Bronchial epithelial cell (primary cell): ENCODE measurements at places on chromosomes 3 and 15.

- no peak for DNase-seq
Measured at GRCh38 chr3:33971055-33971454, 172.6 kb downstream of the PDCD6IP start.

- DNase-seq, result no peak
Measured at GRCh38 chr15:92653836-92654539, 1.6 kb downstream of the FAM174B start.

DNA sequence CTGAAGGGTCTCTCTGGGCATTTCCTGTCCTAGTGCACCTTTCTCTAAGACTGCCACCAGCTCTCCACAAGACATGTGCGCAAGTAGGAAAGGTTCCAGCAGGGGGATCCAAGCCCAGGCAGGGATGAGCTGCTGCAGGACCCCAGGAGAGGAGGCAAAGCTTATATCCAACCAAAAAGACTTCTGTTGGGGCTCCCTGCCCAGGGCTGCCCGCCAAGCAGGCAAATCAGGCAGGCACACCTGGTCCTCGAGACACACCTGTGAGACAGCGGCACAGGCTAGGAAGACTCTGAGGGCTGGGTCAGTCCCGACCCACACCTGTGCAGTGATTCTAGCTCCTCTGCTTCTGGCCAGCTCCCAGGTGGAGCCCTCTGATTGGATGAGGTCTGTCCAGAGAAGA lies 80.6 kb downstream of the MYLK start:
- no peak for DNase-seq

DNA sequence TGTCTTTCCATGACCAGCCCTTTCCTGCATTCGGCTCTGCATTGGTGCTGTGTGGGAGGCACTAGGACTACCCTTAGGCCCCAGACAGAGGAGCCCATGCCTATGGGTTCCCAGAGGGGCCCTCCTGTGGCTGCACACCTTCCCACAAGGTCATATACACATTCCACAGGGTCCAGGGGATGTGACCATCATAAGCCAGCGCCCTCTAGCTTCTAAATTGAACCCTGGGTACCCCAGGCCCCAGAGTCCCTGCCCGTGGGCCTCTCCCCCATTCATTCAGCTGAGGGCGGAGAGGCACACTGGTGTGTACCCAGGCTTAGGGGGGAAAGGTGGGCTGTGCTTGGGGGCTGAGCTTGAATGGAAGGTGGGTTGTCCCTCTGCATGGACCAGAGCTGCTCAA lies 10.2 kb upstream of the SLC6A6 start:
- DNase-seq, result no peak

DNA sequence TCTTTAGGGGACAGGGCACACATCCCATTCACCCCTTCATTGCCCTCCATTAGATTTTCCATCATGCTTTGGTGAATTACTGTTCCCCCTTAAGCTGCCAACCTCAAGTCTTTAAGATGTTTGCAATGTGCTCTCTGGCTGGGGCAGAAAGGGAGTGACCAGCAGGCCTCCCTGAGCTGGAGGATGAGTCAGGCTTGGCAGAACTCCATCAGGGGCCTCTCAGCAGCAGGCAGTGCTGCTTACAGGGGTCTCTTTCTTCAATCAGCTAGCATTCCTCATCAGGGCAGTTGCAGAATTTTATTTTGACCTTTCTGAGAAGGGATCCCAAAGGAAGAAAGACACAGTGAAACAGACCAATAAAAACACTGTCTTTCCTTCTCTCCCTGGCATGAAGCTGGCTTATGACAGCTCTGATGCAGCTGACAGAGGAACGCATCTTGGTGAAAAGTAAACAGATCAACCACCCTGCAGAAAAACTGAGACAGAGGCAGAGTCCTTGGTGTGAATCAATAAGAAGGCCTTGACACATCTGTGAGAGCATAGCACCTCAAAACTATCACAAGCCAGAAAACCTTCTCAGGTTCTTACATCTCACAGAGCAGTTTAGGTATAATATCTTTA lies 88.7 kb upstream of the MRPL3 start:
- peak; percentile 20 for DNase-seq
